ENCODE measurements at places on chromosomes 1 and 21.

DNA sequence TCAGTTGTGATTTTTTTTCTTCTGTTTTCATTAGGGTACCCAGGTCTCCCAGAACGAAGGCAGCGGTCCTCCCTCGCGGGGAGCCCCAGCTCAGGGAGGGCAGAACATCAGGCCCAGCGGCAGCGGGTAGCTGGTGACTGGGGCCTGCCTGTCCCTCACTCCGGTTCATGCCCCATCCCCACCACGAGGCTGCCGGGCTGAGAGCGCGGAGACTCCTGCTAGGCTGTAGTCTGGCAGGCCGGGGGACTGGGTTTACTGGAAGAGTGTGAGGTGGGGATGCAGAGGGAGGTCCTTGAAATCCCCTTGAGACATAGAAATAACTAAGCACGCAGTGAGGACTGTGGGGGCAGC lies 10.5 kb downstream of the BRINP2 start:
- no peak for DNase-seq

GRCh38 chr1:71738256-71738655 lies 544.1 kb downstream of the NEGR1 start:
- DNase-seq: no peak

GRCh38 chr1:224042557-224043118 lies 71.3 kb upstream of the FBXO28 start:
- no peak for DNase-seq

- no peak for DNase-seq
These were observed 413 bp downstream of the EFCAB7 start for GRCh38 chr1:63523738-63524137.

- no peak for DNase-seq
These were observed 76.9 kb upstream of the GFI1 start for GRCh38 chr1:92563457-92564216.

DNA sequence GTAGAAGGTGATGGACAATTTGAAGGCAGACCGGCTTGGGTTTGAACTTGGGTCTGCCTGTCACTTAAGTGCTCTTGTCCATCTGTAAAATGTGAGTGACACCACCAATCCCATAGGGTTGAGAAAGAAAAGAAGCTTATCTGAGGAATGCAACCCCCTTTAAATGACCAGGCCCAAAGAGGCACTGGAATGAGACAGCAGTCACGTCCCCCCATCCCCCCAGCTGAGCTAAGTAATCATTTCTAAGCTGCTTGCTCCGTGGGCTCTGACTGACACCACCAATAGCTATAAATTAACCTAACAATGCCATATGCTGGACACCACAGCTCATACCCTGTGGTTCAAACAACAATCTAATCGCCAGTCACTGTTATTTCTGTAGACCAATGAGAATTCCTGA lies 15.1 kb downstream of the LCA5L start:
- no peak for DNase-seq

DNA sequence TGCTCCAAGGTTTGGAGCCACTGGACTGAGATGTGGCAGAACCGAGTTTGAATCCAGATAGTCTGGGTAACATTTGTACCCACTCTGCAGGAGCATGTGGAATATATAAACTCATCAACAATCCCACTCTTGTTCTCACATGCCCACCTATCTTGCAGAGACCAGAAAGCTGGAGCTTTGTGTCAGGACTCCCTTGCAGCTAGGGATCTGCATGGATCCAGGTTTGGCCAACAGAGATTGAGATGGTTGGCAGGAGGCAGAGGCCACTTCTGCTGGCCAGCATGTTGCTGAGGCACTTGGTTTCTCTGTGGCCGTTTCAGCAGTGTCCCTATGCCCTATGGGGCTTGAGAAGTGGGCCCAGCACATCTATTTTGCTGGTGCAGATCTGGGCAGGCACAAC lies 208.3 kb downstream of the KAZN start:
- DNase-seq: no peak

DNA sequence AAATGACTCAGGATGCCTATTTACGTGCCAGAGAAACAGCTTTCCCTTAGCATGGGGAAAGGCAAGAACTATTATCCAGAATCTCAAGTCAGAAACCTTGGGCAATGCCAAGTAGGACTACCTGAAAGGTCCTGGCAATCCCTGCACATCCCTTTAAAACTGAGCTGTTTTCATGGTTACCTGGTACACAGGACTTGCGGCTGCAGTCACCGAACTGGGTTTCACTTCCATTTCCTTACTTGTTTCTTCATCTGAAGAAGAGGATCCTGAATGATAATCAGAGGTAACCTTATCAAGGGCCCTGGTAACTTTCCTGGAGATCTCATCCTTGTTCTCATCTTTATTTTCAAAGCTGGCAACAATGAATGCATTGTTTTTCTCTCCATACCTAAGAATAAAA lies 14.3 kb downstream of the BTG3 start:
- DNase-seq: no peak

- no peak for DNase-seq
These were observed 7.6 kb downstream of the ENO1 start for GRCh38 chr1:8870616-8871538.

- no peak for DNase-seq
These were observed 8.3 kb downstream of the OR2M4 start for GRCh38 chr1:248239478-248239877.

DNA sequence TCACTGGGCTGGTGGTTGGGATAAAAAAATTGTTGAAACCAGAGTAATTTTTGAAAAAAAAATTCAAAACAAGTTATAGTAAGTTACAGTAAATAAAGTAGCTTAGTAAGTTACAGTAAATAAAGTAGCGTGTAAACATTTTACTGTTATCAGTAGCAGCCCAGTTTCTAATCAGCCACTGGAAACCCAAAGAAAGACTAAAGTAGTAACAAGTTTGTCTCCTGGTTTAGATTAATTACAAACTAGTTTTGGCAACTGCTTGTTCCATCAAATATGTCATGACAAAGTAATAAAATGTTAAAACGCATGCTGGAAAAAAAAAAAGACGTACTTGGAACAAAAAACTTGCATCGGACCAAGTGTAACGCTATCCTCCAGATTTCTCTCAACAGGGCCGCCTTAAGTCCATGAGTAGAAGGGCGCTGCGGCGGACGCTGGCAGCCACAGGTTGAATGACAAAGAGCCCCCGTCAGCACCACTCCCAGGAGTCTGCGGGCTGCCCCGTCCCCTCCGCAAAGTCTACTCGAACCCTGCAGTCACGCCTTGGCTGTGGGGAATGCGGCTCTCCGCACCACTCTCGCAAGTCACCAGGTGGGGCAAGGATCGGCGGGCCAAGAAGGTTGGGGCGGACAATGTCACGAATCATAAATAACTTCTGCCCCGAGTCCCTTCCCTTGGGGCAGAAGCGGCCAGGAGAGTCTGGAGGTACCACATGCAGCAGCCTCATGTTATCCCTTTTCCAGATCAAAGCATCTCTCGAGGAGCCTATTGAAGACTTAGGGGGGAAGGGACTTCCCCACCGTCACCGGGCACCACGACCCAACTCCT lies 837 bp downstream of the SLC16A1 start:
- peak; percentile 66 for DNase-seq

- DNase-seq: peak; percentile 8
These were observed 2.6 kb upstream of the TTC34 start for GRCh38 chr1:2803931-2804627.

GRCh38 chr1:163509114-163509513 lies 187.4 kb downstream of the NUF2 start:
- DNase-seq: no peak

GRCh38 chr1:156959414-156959813 lies 39.0 kb downstream of the LRRC71 start:
- DNase-seq: no peak

Data from femur (tissue), 1 donor.